Fibroblast of villous mesenchyme (primary cell): ENCODE measurements at places on chromosomes 2 and 18.

- peak; percentile 91 for DNase-seq
Measured at GRCh38 chr2:159982270-159982669, 80.1 kb downstream of the PLA2R1 start.

DNA sequence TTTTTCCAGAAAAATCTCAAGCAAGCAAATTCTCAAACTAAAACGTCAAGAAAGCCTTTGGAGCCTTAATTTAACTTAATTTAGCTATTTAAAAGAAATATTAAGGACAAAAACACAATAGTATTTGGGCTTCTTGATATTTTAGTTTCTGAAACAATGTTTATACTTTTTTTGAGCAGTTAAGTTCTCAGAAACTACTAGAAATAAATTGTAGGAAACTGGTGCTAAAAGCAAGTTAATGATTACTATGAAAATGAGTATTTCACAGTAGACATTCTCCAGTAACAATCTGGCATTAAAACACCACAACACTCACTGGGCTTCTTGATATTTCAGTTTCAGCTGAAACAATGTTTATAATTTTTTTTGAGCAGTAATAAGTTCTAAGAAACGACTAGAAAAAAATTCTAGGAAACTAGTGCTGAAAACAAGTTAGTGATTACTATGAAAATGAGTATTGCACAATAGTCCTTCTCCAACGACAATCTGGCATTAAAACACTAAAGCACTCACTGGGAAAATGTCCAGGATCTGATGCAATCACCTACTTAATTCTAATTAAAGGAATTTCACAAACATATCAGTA, 45.1 kb downstream of the TRAK2 start:
- peak; percentile 95 for DNase-seq

GRCh38 chr2:43937269-43937820, 58.4 kb downstream of the LRPPRC start:
- DNase-seq = no peak

GRCh38 chr2:9378433-9379390, 44.6 kb downstream of the ITGB1BP1 start:
- peak; percentile 92 for DNase-seq

GRCh38 chr2:78061301-78061700, 539.1 kb upstream of the LRRTM4 start:
- DNase-seq = no peak

DNA sequence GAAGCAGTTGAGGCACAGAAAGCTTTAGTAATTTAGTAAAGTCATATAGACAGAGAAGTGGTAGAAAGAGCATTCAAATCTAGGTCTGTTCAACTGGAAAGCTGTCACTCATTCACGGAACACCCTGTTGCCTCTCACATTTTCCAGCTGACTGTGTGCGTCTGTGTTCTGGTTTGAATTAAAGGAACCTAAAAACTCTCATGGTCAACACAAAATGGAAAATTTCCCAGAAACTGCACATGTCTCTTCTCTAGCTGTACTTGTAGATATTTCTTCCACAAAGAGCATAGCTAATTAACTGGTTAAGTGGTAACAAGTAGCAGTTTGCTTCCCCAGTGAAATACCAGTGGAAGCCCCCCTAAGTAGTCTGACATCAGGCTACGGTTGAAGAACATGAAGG, 390.8 kb downstream of the TGIF1 start:
- no peak for DNase-seq
